Suppressor macrophage treated with lipopolysaccharide for 4 hours (primary cell): ENCODE measurements at places on chromosomes 11 and 22.

DNA sequence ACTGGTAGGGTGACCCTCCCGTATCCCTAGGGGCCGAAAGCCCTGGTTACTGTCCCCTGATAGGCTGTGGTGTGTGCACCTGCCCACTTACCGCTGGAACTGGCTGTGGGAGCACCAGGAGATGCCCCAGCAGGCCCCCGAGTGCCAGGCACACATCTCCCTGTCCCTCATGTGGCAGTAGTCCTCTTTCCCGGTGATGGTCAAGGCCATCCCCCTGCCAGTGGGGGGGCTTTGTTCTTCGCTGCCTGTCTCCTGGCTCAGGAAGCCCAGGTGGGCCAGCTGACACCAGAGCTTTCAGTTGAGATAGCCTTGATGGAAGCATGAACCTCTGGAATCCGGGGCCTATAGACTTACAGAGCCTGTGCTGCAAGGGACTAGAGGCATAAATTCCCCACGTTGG is 100.5 kb downstream of the MPPED1 start:
- DNase-seq = no peak

DNA sequence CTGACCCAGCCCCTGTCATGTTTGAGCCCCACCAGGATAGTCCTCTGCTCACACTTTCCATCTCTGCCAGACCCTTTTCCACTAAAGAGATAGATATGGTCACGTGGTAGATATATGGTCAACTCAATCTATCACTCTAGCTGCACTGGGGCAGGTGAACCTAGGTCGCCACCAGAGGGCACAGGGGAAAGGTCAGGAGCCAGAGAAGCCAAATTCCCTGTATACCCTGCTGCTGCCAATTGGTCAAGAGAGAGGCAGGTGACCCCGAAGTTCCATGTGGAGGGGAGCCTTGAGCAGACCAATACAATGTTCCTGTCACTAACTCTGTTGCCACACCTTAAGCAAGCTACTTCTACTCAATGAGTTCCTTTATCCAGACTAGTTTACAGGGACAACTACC is 101.1 kb upstream of the GALNT18 start:
- DNase-seq = no peak

DNA sequence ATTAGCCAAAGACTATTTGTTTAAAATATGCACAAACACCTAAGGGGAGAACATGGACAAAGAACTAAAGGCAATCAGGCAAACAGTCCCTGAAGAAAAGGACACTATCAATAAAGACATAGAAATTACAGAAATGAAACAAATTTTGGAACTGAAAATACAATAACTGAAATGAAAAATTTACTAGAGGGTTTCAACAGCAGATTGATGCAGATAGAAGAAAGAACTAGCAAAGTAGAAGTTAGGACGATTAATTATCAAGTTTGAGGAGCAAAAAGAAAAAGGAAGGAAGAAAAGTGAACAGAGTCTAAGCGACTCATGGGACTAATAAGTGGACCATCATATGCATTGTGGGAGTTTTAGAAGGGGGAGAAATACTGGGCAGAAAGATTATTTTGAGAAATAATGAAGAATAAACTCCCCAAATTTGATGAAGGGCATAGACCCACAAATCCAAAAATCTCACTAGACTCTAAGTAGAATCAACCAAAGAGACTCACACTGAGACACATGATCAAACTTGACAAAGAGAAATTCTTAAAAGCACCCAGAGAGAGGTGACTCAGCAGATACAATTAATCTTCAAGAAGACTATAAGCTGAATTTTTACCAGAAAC is 62.9 kb downstream of the JAM3 start:
- DNase-seq = no peak

DNA sequence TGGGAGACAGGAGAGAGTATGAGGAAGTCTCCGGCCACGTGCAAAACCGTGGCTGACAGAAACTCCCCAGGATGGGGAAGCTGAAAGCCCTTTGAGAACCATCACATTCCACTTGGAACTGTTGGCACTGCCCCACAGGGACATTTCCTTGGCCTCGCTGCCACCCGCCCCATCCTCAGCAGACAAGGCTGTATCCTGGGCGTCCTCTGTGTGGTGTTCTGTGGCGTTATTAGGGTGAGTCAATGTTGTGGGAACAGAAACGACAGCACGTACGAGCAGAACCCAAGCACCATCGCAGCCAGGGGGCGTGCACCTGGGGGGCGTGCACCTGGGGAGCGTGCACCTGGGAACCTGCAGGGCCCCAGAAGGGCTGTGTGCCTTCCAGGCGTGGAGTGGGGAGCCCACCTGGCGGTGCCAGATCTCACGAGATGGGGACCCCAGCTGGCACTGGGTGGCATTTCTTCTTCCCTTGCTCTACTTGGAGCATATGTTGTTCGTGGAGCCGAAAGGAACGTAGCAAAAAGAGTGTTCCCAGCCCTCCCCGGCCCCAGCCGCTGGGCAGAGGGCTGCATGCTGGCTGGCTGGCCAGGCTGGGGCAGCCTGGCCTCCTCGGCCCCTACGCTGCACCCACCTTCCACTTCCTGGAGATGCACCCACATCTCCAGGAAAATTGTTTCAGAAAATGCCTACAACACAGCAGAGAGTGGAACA is 35.4 kb downstream of the NFAM1 start:
- DNase-seq = peak; percentile 86

DNA sequence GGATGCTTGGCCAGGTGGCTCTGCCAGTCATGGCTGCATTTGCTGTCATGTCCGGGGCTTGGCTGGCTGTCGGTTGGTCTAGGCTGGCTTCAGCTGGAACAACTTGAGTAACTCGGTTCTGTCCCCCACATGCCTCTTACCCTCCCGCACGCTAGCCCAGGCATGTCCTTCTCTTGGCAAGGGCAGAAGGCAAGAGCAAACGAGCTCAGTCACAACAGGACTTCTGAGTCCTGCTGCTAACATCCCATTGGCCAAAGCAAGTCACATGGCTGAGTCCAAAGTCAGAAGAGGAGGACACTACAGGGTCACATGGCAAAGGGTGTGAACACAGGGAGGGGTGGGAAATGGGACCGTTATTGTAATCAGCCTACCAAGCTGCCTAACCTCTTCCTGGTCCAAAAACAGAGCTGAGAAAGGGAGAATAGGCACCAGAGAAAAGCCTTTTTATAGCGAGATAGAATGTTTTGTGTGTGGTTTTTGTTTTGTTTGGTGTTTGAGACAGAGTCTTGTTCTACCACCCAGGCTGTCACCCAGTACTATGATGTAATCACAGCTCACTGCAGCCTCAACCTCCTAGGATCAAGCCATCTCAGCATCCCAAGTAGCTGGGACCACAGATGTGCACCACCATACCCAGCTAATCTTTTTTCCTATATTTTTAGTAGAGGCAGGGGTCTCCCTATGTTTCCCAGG is 81.9 kb downstream of the MN1 start:
- peak; percentile 29 for DNase-seq

- DNase-seq = peak; percentile 45
Measured at GRCh38 chr11:48170241-48171233, 46.1 kb upstream of the OR4B1 start.

- DNase-seq = peak; percentile 84
Measured at GRCh38 chr22:45994491-45995404, 17.8 kb upstream of the WNT7B start.

DNA sequence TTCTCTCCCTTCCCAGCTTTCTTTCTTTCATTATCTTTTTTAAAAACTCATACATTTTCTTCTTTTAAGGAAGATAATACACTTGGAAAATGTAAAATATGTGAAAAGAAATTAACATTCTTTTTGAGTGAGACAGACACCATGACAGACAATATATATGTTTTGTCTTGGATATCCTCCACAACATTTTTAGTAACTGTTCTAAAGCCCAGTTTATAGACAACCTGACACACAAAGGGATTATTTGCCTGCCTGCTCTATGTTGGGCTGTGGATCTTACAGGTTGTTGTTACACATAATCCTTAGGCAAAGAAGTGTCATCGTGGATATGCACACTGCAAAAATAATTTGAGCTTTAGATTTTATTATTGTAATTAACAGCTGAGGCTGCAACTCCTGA is 301.4 kb upstream of the PDGFD start:
- DNase-seq = no peak

GRCh38 chr11:99791354-99791753 is 770.6 kb downstream of the CNTN5 start:
- no peak for DNase-seq

GRCh38 chr11:67022961-67023956 is at the start of gene SYT12:
SYT12 (plus strand) TSS chr11:67023134; CDS start chr11:67030145, 7,011 bp downstream.
- DNase-seq = peak; percentile 30

DNA sequence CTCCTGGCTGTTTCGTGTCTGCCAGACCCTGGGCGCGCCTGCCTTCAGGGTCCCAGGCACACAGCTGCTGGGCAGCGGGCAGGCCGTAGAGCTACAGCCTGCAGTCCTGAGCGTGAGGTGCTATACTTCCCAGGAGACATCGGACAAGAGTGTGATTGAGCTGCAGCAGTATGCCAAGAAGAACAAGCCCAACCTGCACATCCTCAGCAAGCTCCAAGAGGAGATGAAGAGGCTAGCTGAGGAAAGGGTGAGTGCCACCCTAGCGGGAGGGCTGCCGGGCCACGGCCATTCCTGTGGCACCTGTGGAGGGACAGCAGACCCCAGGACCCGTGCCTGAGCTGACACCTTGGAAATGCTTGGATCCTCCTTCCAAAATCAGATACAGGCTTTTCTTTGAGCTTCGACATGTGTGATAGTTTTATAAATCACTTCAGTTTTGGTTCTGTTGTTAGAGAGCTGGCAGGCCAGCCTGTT is 7.1 kb upstream of the RANBP1 start:
- no peak for DNase-seq

- no peak for DNase-seq
Measured at GRCh38 chr11:64122411-64123410, 43.2 kb downstream of the MACROD1 start.

GRCh38 chr11:66321606-66322005 is 4.8 kb upstream of the CD248 start:
- DNase-seq = no peak

DNA sequence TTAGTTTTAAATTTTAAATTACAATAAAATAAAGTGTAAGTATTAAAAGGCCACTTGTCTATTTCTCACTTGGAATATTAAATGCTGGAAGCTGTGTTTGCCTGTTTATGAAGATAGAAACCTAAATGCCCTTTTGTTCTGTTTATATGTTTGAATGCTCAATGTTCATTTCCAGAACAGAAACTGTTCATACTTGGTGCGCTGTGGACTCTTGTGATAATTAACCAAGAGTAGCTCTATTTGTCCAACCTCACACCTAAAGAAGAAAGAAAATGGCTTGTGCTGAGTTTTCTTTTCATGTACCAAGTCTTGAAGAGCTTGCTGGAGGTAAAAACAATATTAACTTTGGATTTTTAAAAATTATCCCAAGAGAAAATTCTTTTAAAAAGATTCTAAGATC is 5.7 kb downstream of the C11orf54 start:
- no peak for DNase-seq

DNA sequence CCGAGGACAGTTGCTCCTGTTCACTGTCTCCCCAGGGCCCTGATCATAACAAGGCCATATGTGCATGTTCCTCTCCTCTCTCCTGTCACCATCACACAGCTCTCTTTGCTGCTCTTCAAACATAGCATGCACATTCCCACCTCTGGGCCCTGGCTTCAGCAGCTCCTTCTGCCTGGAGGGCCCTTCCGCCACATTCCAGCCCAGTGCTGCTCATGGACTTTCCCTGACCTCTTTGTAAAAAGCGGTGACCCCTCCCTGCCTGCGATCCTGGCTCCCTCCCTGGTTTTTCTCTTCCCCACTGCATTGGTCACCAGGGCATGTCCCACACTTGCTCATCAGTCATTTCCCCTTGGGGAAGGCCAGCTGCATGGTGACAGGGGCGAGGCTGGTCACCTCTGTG is 98.2 kb downstream of the MYO18B start:
- DNase-seq = no peak

GRCh38 chr11:130587658-130588057 is 139.2 kb downstream of the ADAMTS15 start:
- no peak for DNase-seq

DNA sequence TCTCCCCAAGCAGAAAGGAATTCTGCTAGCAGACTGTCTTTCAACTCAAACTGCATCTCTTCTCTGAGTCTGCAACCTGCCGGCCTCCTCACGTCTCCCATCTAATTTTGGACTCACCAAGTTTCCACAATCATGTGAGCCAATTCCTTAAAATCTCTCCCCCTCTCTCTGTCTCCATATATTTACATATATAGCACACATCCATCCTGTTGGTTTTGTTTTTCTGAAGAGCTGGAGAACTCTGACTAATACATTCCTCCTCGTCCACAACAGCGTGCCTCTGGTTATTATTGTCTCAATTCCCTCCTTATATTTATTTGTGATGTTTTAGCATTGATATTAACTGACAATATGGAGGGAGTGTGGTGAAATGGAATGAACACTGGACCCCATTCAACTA is 29.6 kb upstream of the FJX1 start:
- no peak for DNase-seq

DNA sequence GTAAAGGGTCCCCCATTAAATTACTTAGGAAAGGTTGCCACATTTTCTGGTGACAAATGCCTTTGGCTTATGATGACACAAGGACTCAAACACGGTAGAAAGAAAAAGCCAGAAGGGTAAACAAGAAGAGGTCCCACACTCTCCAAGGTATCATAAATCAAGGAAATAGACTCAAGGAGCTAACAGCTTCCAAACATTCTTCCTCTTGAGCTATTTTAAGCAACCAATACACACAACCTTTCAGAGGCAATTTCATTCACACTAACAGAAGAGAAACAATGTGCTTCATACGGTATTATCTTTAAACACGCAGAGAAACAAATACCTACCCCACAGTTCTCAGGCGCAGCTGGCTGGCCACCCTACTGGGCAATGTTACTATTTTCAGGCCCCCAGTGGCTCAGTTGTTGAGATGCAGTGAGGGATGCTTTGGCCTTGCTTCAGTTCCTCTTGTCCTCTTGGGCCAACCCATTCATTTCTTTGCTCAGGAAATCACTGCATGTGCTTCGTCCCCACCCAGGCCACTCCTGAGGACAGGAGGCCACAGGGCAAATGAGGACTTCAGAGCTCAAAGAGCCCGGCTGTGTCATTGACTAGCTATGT is 15.8 kb downstream of the ABTB2 start:
- no peak for DNase-seq

DNA sequence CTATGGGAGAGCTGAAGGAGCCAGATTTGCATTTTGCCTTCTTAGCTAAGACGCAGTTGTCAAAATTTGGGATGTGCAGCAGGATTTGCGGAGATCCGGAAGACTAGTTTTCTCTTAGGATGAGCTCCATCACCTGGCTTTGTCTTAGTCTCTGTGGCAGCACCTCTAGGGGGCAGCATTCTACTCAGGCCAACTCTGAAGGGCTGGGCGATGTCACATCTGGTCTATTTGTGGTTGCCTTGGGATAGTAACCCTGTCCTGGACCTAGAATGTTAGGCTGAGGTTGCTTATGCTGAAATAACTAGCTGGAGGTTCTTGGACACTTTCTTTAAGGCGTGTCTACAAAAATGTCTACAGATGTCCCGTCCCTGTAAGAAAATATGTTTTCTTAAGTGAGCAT is 116.2 kb downstream of the FAT3 start:
- no peak for DNase-seq

DNA sequence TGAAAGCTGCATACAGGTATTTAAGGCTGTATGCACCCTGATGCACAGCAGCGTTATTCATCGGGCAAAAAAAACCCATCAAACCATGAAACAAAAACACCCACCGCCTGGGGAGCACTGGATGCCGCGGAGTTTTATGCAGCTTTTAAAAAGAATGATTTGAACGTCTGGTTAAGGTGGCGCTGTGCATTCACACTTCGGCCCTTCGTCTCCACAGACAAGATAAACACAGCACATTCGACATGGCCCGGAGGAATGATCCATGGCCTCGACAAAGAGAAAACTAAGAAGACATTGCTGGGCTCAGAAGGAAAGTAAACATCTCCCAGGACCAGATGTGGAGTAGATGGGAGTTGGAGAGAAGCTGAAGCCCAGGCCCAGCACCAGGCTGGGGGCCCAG is 40.8 kb upstream of the GAL start:
- no peak for DNase-seq

GRCh38 chr22:37803195-37803638 is 4.5 kb upstream of the GCAT start:
- DNase-seq = no peak
